Calu3 (cell line): ENCODE measurements at places on chromosomes 11 and 22.

DNA sequence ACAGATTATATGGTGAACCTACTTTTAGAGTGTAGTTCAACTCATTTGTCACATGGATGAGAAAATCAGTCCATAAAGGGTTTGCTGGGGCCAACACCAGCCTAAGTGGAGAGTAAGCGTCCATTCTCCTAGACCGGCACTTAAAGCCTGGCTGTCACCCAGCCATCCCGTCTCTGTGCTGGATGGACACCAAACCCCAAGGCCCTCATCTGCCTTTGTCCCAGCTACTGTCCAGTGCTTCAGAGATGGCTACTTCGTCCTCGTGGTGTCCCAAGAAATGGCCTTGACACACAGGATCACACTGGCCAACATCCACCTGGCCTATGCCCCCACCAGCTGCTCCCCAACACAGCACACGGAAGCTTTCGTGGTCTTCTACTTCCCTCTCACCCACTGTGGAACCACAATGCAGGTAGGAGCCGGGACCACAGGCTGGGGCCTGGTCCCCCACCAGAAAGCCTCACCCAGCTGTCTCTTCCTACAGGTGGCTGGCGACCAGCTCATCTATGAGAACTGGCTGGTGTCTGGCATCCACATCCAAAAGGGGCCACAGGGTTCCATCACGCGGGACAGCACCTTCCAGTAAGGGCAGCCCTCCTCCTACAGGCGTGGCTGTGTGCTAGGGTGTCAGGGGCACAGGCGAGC, 3.5 kb downstream of the ZP1 start:
- DNase-seq, result no peak

- no peak for DNase-seq
These were observed 4.1 kb downstream of the SLC5A12 start for GRCh38 chr11:26717771-26718170.

DNA sequence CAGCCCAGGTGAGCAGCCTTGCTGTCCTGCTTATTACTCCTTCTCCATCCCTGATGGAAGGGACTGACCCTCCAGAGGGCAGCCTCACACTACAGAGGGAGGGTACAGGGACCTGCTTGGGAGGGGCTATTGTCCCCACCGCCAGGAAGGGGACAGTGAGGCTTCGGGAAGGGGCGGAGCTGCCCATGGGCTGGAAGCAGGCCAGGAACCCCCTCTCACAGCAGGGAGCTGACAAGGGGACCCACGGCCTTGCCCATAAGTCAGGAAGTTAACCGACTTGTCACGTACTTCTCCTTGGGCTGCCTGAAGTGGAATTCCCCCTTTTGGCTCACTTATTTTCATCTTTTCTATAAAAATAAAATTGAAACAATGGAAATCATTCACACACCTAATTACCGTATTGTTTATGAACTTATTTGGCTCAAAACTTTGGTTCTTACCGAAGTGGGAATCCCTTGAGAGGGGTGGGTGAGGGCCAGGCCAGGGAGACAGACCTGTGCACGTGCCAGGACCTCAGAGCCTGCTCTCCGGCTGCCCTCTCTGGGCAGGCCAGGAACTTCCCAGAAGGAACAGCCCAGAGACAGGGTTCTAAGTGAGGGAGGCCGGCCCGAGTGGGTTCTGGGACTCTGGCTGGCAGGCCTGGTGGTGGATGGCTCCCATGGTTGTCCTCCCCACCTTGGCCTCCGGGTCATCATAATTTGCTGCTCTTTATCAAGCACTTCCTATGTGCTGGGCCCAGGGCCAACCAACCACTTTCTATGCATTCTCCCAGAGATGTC, 5.8 kb downstream of the MGAT3 start:
- peak; percentile 23 for DNase-seq

GRCh38 chr11:91293119-91293518, 931.5 kb upstream of the FAT3 start:
- no peak for DNase-seq

DNA sequence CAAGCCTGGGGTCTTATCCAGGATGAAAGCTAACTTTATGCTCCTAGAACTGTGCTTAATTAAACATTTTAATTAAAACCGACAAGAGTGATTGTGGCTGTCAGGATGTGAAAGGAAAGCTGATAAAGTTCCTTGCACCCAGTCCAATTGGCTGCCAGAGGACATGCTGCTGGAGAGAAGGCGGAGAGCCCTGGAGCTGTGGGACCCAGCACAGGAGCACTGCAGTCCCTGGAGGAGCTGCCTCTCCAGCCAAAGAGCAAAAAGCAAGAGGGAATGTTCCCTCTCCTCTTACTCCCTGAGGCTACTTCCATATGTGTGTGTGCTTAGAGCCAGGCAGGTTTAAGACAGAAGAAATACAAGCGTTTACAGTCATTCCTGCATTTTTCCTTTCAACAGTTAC, 118.6 kb downstream of the OPCML start:
- no peak for DNase-seq

DNA sequence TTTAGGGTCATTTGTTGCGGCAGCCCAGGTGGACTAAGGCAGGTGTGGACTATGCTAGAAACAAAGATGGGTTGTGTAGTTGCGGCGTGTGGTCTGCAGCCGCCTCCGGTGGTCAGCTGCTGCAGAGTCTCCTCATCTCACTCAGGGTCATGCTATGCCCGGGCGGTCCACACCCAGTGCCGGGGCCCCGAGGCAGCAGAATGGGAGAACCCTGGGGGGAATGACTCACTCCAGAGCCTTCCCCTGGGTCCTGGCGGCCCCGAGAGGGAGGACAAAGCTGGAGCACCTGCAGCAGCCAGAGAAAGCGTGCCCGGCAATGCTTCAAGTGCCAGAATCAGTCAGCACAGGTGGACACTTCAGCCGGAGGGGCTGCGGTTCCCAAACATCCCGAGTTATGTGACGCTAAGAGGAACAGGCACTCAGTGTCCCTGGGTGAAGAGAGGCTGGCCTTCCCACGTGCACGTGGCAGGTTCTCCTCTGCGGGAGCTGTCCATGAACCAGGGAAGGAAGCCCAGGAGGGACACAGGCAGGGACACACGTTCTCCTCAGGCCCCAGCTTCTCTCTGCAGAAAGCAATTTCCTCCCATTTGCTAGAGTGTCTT, 289.6 kb upstream of the B3GAT1 start:
- DNase-seq, result no peak

DNA sequence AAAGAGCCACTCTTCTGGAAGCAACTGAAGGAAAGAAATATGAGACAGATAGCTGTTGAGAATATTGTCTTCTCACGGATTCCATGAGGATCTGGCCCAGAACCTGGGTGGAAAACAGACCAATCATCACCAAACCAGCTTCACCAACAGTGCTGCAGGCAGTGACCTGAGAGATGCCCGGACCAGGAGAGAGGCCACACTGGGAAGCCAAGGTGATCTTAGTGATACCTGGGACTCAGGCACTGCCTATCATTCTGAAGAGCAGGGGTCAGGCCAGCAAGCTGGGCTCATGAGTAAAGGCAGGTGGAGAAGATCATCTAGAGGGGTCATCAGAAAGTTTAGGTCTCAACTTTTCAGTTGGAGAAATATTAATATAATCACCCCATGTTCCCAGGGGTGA, 595.8 kb upstream of the CADM1 start:
- DNase-seq, result no peak

- peak; percentile 91 for DNase-seq
These were observed at the start of gene DEPDC7 for GRCh38 chr11:33015621-33016551. Gene DEPDC7, plus strand, starts transcription at chr11:33015878. Its CDS starts 78 bp downstream, at chr11:33015956.

GRCh38 chr22:41603873-41604332, 14.3 kb upstream of the PMM1 start:
- DNase-seq, result no peak

GRCh38 chr11:15883455-15883920, 472.9 kb downstream of the SOX6 start:
- no peak for DNase-seq

DNA sequence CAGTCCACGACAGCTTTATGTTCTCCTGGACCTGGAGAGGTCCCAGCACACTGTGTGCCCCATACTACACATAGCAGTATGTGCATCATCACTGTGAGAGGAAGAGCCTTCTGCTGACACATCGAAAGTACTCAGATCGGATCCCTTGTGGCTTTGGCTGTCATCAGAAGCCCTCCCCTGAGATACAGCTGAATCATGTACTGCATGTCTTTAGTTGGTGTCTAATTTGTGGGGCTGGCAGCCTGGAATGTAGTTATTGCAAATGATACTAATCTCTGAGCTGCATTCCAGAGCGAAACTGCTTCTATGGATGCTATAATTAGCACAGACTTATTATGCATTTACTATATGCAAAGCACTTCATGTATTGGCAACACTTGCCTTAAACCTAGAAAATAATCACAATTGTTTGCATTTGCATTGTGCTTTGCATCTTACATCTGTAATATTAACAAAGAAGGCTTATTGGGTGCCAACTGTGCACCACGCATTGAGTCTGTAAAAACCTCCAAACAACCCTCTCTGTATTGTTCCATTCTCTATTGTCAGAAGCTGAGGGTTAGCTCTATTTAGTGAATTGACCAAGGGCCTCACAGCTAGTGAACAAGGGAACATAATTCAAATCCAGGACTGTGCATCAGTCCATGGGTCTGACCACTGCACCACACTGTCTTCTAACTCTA, 89.2 kb upstream of the CRTAM start:
- DNase-seq, result no peak

DNA sequence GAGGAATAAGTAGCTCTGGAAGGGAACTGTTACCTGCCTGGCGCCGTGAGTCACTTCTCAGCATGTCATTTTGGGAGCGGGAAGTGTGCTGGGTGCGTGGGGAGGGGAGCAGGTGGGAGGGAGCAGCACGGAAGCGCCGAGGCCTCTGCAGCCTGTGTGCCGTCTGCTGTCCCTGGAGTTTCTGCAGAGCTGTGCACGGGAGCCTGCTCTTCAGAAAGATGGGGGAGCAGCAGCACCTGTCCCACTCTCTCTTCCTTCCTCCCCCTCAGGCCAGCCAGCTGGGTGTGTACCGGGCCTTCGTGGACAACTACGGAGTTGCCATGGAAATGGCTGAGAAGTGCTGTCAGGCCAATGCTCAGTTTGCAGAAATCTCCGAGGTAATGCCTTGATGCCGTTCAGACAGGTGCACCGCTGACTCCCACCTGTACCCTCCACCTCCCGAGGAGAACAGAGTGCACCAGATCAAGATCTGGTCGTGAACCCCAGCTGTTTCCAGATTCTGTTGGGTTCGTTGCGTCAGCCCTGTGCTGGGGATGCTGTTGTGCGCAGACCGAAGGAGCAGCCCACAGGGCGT, 87.9 kb downstream of the BCR start:
- no peak for DNase-seq

- no peak for DNase-seq
These were observed 53.3 kb downstream of the SMIM38 start for GRCh38 chr11:69209038-69209350.

GRCh38 chr11:125382314-125382791, 113.7 kb downstream of the FEZ1 start:
- peak; percentile 9 for DNase-seq

GRCh38 chr11:47270331-47271271, 668 bp downstream of the MADD start:
- DNase-seq, result no peak

DNA sequence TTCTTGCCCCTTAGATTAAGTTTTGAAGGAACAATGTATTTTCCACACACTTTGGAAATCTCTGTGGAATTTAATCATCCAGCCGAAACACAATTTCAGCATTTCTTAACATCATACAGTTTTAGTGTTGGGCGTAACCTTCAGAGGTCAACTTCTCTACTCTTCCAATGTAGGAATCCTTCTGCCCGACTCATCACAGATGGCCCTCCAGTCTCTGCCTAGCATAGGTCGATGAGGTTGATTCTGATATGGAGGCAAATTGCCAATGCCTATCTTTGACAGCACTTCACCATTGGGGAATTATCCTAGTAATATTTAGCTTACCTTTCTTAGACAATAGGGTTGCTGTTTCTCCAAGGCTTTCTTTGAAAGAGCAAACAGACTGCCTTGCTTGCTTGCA, 175.7 kb upstream of the TTC12 start:
- DNase-seq, result no peak

DNA sequence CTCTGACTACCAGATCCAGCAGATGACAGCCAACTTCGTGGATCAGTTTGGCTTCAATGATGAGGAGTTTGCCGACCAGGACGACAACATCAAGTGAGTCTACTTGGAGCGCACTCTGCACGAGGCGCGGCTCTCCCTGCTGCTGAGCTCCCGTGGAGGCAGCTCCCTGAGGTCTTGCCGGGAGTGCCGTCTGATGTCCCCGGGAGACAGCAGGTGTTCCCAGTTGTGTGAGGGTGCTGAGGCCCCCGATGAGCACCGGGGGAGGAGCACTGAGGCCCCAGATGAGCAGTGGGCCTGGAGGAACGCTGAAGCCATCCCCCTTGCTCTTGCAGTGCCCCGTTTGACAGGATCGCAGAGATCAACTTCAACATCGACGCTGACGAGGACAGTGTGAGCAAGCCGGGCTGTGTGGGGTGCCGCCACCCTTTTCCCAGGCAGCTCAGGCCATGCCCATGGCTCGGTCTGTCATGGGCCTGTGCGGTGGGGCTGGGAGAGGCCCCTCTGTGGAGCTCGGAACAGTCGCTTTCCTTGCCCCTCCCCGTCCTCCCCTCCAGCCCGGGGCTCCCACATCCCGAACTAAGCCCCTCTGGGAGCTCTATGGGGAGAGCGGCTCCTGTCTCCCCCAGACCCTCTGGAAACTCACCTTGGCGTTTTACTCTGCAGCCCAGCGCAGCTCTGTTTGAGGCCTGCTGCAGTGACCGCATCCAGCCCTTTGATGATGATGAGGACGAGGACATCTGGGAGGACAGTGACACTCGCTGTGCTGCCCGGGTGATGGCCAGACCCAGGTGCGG, 37.1 kb downstream of the SBF1 start:
- DNase-seq, result no peak

DNA sequence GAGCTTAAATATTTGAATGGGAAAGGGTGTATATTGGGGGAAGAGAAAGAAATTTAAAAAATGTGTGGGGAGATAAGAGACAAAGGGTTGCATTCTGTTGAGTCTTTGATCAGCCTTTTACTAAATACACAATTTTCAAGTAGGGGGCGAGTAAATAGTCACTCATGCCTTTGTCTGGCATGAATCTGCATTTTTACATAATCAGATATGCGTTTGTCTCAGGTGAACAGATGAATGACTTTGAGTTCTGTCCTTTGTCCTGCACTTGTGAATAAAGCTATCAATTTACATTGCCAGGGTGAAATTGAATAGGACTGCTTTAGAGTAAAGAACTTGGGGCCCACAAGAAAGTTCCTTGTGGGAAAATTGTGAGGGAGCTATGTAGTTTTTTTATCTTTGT, 523.6 kb upstream of the LUZP2 start:
- DNase-seq, result no peak
